ENCODE measurements at places on chromosomes 2 and 18.
A peak's percentile ranks its signal among the peaks of the same experiment; 100 is the strongest.

GRCh38 chr2:88165332-88166003, 4.7 kb upstream of the THNSL2 start:
- no peak for DNase-seq

GRCh38 chr2:37869771-37870170, 55.3 kb upstream of the RMDN2 start:
- no peak for DNase-seq

- no peak for DNase-seq
Measured at GRCh38 chr2:224038830-224039079, 331 bp downstream of the SERPINE2 start.

DNA sequence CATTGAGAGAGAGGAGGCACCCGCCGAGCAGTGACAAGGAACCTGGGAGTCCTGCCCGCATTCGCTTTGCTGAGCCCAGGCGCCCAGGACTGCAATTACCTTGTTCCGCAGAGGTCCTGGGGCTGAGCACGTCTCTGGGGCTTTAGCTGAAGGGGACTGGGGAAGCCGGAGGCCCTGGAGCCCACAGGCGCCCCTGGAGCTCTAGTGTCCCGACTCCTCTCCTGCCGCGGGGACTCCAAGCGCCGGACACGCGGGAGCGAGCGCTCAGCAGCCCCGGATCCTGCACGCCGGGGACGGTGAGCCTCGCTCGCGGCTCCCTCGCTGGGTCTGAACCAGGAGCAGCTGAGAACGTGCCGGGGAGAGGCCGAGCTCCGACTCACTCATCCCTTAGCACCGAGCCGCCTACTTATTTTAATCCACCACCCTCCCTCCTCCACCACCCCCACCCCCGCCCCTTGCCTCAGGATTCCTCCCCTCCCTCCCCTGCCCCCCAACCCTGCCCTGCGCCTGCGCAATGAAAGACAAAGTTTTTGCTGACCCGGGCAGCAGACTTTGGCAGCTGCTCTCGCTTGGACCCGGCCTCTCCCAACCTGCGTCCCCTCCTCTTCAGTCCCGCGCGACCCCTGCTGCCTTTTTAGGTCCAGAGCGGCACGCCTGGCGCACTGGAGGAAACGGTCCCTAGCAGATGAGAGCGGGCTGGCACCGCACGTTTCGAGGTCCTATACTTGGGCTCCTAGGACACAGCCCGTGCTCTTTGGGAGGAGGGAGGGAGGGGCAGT, at the start of gene OSR1:
Gene OSR1, minus strand, starts transcription at position 382 of the 779 bp plus-strand sequence. CDS start 4,818 bp downstream, outside the sequence.
- peak; percentile 20 for DNase-seq

DNA sequence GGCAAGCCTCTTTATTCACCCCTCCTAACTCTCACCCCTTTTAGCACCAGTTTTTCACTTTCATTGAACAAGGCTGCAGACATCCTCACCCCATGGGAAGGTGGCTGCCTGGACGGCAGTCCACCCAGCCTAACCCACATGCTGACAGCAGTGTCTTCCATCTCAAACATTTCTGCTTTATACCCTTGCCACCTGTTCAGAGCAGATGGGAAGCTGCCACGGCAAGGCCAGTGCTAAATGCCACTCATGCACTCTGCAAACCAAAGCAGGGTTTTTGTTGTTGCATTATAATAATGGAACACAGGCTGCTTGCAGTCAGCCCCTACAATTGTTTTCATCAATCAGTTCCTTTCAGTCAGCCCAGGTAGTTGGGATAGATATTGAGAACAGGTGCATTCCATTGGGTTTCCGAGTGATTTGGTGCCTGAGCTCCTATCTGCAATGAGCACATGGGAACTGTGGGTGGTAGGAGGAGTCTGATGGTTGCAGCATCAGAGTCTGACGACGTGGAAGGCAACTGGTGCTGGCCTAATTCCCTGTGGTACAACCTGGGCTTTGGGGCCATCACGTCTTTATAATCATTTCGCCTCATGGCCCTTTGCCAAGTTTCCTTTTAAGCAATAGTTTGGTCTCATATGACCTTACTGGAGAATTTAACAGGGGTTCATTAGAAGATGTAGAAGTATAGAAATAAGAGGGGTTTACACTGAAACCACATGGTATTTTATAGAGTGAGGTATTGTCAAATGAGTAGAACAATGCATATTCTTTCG, 252.5 kb upstream of the SP5 start:
- no peak for DNase-seq

DNA sequence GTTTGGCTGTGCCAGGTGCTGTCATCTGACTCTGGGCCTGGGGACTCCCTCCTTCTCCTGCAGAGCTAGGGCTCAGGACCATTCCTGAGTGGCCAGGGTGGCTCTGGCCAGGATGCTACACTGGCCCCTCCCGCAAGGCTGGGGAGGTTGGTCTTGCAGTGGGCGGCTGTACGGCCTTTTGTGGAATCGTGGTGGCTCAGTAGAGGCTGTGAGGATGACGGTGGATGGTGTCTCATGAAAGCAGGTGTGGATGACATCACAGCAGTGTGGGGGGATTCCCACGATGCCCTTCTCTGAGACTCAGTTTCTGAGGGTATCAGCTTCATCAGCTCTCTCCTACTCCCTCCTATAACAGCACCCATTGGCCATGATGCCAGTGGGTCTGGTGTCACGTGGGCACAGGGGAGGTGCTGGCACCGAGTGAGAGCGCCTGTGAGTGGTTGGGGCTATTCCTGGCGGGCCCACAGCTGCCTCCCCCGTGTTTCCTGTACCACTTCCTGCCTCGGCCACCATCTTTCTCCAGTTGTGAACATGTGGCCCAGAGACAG, 144.2 kb upstream of the HDAC4 start:
- DNase-seq = no peak

- no peak for DNase-seq
Measured at GRCh38 chr2:34003795-34004194, 404.7 kb upstream of the FAM98A start.

DNA sequence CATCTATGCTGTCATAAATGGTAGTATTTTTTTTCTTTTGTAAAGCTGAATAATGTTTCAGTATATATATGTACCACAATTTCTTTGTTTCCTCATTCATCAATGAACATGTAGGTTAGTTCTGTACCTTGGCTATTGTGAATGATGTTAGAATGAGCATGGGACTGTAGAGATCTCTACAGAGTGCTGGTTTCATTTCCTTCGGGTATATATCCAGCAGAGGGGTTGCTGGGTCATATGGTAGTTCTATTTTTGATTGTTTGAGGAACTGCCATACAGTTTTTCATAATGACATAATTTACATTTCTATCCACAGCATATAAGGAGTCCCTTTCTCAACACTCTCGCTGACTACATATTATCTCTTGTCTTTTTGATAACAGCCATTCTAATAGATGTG, 243.5 kb downstream of the CDH7 start:
- DNase-seq = no peak

GRCh38 chr2:28338831-28339321, 53.8 kb upstream of the FOSL2 start:
- no peak for DNase-seq

DNA sequence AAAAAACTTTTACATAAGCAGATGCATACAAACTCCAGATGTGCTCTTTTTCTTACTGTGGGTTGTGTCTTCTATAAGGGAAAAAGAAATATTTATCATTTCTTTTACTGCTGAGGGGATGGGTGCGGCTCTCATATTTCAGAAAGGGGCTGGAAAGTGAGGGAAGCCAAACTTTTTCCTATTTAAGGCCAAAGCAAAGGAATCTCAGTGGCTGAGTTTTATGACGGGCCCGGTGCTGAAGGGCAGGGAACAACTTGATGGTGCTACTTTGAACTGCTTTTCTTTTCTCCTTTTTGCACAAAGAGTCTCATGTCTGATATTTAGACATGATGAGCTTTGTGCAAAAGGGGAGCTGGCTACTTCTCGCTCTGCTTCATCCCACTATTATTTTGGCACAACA, at the start of gene COL3A1:
Gene COL3A1, plus strand, starts transcription at position 210 of the 400 bp plus-strand sequence. Its CDS starts 117 bp downstream, at position 327.
- DNase-seq = no peak

DNA sequence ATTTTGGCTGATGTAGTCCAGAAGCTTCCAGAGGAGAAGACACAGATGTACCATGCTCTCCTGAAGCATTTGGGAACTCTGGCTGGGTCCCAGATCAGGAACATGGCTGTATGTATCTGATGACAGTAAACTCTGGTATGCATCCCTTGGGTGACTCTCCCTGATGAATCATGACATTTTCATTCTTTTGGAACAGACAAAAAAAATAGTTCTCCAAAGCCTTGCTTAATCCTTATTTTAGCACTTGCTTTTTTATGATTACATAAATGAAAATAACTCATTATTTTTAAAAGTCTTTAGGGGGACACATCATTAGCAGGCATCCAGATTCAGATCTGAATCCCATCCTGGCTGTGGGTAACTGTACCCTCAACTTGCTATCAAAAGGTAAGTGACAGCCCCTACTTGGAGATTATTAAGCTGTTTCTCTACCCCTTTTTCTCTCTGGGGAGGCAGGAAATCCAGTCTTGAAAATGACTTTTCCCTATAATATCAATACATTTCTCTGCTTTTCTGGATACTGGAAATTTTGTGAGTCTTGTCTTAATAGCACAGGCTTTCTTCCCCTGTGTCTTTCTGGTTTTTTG, 23.3 kb downstream of the AOX1 start:
- DNase-seq = no peak

DNA sequence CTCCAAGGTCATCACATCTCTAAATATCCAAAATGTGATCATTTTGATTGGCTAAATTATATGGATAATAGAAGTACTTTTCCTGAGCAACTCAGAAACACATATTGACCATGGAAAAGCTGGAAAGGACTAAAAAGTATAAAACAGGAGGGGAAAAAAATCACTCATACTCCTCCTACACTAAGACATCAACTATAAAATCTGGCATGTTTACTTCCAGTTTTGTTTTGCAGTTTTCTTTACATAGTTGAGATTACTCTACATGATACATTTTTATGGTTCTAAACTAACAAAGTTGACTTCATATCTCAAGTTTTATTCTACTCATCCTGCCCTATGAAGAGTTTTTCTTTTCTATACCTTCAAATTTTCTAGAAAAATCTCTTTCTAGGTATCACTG, 46.0 kb upstream of the SP3 start:
- DNase-seq = no peak

GRCh38 chr2:196404276-196404675, 232.9 kb upstream of the STK17B start:
- DNase-seq = no peak

- DNase-seq = no peak
Measured at GRCh38 chr2:68734688-68735525, at the start of gene ARHGAP25. ARHGAP25 (plus strand) TSS chr2:68734811; CDS start chr2:68735200, 389 bp downstream.

- no peak for DNase-seq
Measured at GRCh38 chr2:142848023-142848606, 29.3 kb upstream of the KYNU start.

- DNase-seq = no peak
Measured at GRCh38 chr2:84427235-84428138, 31.6 kb downstream of the SUCLG1 start.

GRCh38 chr2:33313039-33313438, 163.4 kb upstream of the RASGRP3 start:
- DNase-seq = no peak

GRCh38 chr18:55753643-55754263, 165.8 kb upstream of the TCF4 start:
- DNase-seq = no peak

GRCh38 chr2:59312029-59312428, 1070.9 kb upstream of the FANCL start:
- no peak for DNase-seq

GRCh38 chr2:84931384-84931821, 25.9 kb downstream of the TMSB10 start:
- no peak for DNase-seq

GRCh38 chr2:18096836-18097405, 218.5 kb downstream of the KCNS3 start:
- no peak for DNase-seq

- peak; percentile 67 for DNase-seq
Measured at GRCh38 chr2:61538920-61539520, 864 bp upstream of the XPO1 start.

DNA sequence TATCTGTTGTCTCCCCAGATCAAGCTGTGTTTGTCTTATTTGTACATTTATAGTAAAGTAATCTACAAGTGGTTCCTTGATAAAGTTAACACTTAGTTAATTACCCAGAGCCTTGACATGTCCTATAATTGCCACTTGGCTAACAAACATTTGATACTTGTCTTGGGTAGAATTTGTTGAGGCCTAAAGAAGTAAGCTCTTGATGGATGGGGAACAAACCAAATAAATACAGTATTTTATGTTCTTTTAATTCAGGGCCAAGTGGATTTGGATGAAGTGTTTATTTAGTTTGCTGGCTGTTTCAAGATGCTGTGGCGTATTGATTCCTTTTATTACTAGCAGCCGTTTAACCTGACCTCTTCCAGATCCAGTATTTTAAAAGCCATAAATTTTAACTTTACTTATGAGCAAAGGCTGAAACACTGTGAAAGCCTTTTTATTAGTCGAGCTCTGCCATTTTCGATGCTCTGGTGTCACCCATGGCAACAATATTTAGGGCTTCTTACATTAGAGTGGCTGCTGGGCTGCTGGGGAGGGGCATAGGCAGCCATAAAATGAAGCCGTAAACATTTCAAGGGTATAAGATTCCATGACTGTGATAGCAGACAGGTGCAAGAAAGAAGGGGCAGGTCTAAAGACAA, 401.6 kb upstream of the NRP2 start:
- no peak for DNase-seq

DNA sequence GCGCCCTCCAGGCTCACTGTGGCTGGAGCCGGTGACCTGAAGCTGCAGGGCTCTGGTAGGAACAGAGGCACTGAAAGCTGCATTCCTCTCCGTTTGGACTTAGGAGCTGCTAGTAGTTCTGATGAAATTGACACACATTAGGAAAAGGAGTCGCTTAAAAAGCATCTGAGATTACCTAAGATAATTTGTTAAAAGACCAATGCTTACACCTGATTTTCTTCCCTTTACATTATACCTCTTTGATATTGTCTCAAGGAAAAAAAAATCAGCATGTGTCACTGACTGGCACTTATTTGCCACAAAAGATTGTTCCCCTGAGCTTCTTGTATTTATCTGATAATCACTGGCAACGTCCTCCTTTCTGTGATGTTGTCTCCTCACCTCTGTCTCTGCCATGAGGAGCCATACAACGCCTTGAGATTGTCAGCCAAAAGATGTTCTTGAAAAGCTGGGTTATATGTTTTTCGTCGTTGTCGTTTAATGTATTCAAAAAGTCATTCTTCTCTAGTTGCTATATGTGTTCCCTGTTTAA, 618 bp upstream of the CHN1 start:
- no peak for DNase-seq

- no peak for DNase-seq
Measured at GRCh38 chr2:20429528-20429927, 17.3 kb upstream of the RHOB start.

DNA sequence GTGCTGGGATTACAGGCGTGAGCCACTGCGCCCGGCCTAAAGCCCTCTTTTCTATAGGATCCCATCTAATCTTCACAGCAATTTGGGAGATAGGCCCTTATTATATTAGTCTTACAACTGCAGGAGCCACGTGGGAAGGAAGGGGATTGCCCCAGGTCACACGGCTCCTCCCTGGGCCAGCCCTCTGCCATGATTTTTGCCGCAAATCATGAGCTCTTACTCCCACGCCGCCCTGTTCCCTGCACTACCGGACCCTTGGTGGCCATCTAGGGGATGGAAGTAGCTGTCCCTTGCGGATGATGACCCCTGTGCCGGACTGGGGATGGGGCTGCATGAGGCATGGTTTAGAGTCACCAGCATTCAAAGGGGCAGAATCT, 28.4 kb upstream of the PTMA start:
- DNase-seq = no peak

GRCh38 chr2:128414351-128414750, 95.7 kb upstream of the HS6ST1 start:
- DNase-seq = no peak
